Germinal center (tissue), 1 donor: ENCODE measurements at places on chromosomes 5 and 9.

GRCh38 chr5:131953969-131954368 lies 8.5 kb upstream of the MEIKIN start:
- DNase-seq = no peak

DNA sequence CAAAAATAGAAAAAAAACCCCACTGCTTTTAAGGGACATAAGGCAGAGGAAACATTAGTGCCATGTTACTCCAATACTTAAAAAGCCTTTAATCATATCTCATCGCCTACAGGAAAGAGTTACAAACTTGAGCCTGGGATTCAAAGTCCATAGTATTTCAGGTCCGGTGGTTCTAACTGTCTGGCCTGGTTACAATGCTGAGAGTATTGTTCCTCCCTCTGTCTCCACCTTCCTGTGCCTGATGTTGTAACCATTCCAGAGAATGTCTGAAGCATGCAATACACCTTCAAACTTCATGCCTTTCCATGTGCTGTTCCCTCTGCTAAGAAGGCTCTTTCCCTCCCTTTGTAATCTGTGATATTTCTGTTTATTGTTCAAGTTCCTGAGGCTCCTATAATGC lies 41.6 kb upstream of the SLC36A2 start:
- DNase-seq = no peak

- DNase-seq = no peak
These were observed 9.7 kb downstream of the RAD1 start for GRCh38 chr5:34905564-34905963.

- DNase-seq = no peak
These were observed 42.5 kb upstream of the EXOC3 start for GRCh38 chr5:400282-401145.

DNA sequence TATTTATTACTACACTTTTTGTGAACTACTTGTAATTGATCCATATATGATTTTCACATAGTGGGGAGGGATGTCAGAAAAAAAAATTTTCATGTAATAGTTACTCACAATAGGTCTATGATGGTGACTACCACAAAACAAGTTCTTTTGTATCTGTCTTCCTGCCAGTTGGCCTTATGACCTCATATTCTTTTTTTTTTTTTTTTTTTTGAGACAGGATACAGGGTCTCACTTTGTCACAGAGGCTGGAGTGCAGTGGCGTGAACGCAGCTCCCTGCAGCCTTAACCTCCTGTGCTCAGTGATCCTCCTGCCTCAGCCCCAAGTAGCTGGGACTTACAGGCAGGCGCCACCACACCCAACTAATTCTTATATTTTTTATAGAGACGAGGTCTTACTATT lies 10.9 kb downstream of the SEC24A start:
- no peak for DNase-seq
